Melanocyte of skin (primary cell): ENCODE measurements at places on chromosomes 16 and 17. TPM values are rescaled to one million over a fixed set of nuclear protein-coding genes. Genes with fewer than 3 reads are reported as not detected.

Gene KRT24
- total RNA-seq, result not detected in 2 replicates

Gene IGF2BP1
- total RNA-seq, result not detected in 2 replicates

Gene SLC12A3
- not detected in 2 replicates for total RNA-seq

Gene RPL23
- total RNA-seq, result 846 and 1,012 TPM in 2 replicates

Gene MYH3
- 0.67 and 2.0 TPM in 2 replicates for total RNA-seq

Gene CYB5B
- total RNA-seq, result 80.5 and 103 TPM in 2 replicates

Gene PPL
- total RNA-seq, result 0.31 and 0.33 TPM in 2 replicates
